ENCODE measurements at places on chromosomes 2 and 18.

DNA sequence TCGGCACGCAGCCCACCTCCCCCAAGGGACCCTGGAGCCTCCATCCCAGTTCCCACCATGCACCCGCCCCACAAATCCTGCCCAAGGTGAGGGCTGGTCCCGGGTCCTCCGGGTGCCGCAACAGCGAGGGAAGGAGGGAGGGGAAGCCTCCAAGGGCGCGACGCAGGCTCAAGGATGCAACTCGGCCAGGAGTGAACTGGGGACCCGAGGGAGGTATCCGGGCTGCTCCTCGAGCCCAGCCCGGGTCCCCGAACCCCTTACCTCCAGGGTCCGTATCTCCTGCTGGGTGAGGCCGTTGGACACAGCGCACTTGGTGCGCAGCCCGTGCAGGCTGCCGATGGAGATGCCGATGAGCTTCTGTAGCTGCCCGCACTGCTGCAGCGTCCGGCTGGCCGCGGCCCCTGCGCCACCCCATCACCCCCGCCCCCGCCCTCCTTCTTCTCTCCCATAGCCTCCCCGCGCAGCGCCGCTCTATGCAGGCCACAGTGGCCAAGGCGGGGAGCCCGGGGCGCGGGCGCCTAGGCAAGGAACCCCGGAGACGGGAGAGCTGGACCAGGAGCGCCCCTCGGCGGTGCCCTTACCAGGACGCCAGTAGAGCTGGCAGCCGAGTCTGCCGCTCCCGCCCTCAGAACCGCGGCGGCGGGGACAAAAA is 124.1 kb downstream of the ANKRD30BL start:
- DNase-seq: no peak

GRCh38 chr2:239386001-239386670 is 14.7 kb downstream of the HDAC4 start:
- no peak for DNase-seq

GRCh38 chr2:103887625-103888024 is 966.3 kb upstream of the POU3F3 start:
- DNase-seq: no peak

DNA sequence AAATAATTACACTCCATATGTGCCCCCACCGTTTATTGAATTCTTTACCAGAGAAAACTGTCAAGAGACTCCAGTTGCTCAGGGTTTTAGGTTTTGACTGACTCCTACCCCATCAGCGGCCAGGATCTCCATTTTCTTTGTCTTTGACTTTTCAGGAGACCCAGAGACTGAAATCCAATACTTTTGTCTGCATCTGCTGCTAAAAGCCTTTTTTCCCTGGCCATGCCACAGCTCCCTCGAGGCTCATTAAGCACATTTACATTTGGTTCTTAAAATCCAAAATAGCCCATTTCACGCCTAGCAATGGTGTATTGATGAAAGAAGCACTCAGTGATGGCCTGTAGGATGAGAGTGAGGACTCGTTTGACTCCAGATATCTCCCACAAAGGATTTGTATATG is 332.6 kb upstream of the ACVR2A start:
- no peak for DNase-seq

- no peak for DNase-seq
Measured at GRCh38 chr2:199382091-199382490, 75.6 kb downstream of the SATB2 start.

DNA sequence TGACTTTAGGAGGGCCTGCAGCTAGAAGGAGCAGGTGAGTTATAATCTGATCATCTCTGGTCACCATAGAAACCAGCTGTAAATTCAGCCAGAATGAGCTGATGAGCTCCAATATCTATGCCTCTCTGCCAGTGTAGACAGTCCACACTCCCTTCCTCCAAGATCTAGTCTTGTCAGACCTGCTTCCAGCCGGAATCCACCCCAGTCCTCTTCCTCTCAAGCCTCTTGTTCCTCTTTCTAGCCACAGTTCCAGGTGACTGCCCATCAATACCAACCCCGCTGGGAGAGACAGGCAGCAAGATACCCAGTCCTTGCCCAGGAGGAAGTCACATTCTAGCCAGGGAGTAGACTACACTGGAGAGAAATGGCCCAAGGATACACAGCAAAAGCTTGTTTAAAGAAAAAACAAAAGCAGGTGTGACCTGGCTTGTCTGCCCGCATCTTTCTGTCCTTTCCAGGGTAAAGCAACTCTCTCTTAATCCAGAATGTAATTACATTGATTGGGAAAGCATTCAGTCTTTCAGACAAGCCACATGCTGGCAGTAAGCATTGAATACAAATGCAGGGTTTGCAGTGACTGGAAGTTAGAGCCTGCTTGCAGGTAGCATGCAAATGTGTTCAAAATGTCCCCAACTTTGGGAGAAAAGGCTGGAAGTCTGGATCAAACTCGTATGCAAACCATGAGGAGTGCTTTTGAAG is 9.0 kb upstream of the SLC35F6 start:
- no peak for DNase-seq

DNA sequence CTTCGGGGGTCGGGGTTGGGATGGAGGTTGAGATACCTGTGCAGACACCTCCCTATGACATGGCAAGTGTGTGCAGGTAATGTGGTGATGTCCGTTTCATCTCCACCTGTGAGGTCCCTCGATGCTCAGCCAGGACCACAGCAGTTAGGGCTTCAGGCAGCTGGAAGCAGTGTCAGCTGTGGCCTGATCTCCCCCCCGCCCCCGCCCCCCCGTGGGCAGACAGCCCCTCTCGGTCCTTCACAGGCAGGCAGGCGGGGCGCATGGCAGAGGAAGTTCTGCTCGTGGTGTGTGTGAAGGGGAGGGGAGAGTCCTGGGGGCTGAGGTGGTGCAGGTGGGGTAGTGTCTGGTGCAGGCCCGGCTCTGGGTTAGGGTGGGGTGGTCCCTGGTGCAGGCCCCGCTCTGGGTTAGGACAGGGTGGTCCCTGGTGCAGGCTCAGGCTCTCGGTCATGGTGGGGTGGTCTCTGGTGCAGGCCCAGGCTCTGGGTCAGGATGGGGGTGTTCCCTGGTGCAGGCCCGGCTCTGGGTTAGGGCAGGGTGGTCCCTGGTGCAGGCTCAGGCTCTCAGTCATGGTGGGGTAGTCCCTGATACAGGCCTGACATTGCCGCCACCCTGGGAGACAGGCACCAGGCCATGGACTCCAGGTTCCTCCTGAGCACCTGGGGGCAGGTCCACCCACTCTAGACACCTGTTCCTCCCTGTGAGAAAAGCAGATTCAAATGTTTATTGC is 94.3 kb downstream of the NFATC1 start:
- no peak for DNase-seq

All from stimulated activated CD8-positive, alpha-beta memory T cell treated with anti-CD3 and anti-CD28 coated beads, Interleukin-7, amount 100 ng/mL, for 1 hour (primary cell).